GM23248 (cell line): ENCODE measurements at places on chromosomes 1 and 21. TPM values are rescaled to one million over a fixed set of nuclear protein-coding genes. Genes with fewer than 3 reads are reported as not detected.

Gene RGS5
- 0.89 and 1.7 TPM in 2 replicates for polyA plus RNA-seq

Gene OR2T3
- not detected in 2 replicates for polyA plus RNA-seq

Gene LYST
- polyA plus RNA-seq = 3.7 and 5.1 TPM in 2 replicates

Gene ANGPTL3
- not detected in 2 replicates for polyA plus RNA-seq

Gene C1QB
- not detected in 2 replicates for polyA plus RNA-seq
